GM04503 (cell line): ENCODE measurements at places on chromosomes 12 and 14.
A peak's percentile ranks its signal among the peaks of the same experiment; 100 is the strongest.

GRCh38 chr12:26273811-26274210, 78.4 kb downstream of the SSPN start:
- DNase-seq, result no peak

- no peak for DNase-seq
These were observed 71.7 kb upstream of the RIN3 start for GRCh38 chr14:92441751-92442504.

- peak; percentile 85 for DNase-seq
These were observed 5.9 kb downstream of the KRT86 start for GRCh38 chr12:52280319-52280795.

- DNase-seq, result no peak
These were observed 1126.4 kb upstream of the FLRT2 start for GRCh38 chr14:84403585-84403984.

DNA sequence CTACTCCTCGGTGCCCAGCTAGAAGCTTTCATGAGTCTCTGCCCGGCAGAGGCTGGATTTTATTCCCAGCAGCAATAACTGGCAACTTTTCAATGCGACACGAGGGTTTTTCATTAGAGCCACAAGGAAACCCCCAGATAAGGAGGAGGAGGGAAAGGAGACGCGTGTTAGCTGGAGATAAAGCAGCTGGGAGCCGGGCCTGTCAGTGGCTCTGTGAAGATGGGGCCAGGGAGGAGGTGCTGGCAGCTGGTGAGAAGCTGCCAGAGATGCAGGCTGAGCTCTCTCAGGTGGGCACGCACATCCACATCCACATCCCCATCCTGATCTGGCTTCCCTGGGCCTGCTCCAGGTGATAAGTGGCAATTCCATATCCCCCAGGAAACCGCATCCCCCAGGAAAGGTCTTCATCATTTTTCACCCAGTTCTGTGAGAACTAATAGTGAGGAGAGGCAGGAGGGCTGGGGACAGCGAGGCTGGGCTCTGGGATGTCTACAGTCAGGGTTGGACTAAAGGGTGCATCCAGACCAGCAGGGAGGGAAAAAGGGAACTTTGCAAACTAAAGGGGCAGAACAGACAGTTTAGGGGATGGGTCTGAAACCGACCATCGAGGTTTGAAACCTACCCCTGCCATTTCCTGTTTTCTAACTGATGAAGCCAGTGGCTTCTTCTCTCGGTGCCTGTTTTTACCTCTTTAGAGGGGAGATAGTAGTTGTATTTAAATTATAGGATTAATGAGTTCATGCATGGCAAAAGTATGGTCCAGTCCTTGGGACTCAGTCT, 413.2 kb downstream of the DPF3 start:
- no peak for DNase-seq

- no peak for DNase-seq
These were observed at the start of gene CLMN for GRCh38 chr14:95319312-95320077. CLMN (minus strand) TSS chr14:95319908; CDS start chr14:95319792, 116 bp downstream.

GRCh38 chr14:71271166-71271945, 364.1 kb downstream of the PCNX1 start:
- no peak for DNase-seq

DNA sequence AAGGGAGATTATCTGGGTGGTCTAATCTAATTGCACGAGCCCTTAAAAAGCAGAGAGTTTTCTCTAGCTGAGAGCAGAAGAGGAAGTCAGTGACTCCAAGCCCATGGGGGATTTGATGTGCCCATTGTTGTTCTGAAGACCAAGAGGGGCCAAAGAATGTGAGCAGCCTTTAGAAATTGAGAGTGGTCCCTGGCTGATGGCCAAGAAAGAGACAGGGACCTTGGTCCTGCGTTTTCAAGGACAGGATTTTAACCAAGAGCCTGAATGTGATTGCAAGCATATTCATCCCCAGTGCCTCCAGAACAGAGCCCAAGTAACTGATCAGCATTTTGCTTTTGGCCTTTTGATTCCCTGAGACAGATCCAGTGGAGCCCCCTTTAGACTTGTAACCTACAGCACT, 1353.9 kb downstream of the AACS start:
- DNase-seq, result no peak
